ENCODE measurements at places on chromosomes 12 and 14.

- DNase-seq = no peak
Measured at GRCh38 chr14:56862836-56863235, 52.6 kb upstream of the OTX2 start.

- DNase-seq = no peak
Measured at GRCh38 chr12:95151406-95151805, 65.9 kb downstream of the FGD6 start.

GRCh38 chr12:106917503-106917902 lies 38.2 kb upstream of the TMEM263 start:
- no peak for DNase-seq

DNA sequence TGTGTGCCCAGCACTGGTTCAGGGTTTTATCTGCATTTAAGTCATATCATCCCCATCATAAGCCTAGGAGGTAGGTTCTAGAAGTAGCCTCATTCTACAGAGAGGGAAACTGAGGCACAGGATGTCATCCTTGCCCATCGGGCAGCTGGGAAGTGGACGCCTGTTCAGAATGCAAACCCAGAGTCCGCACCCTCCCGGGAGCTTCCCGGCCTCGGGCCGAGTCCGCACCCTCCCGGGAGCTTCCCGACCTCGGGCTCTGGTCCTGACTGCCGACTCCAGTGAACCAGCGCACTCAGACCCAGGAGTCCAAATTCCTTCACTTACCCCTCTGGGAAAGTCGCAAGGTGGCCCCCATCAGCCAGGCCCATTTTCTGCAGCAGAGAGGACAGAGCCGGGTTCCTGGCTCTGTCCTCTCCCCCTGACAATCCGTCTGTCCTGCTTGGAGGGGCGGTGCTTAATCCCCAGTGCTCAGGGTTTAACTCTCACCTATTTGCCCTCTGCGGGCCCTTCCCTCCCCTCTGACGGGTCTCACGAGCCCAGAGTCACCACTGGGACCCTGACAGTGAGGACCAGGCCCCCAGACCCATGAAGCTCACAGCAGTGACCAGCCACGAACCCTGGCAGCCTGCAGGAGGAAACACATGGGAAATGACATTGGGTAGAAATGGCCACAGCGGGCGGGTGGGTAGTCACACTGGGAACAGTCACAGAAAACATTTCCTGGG lies 141.9 kb downstream of the PIWIL1 start:
- no peak for DNase-seq

DNA sequence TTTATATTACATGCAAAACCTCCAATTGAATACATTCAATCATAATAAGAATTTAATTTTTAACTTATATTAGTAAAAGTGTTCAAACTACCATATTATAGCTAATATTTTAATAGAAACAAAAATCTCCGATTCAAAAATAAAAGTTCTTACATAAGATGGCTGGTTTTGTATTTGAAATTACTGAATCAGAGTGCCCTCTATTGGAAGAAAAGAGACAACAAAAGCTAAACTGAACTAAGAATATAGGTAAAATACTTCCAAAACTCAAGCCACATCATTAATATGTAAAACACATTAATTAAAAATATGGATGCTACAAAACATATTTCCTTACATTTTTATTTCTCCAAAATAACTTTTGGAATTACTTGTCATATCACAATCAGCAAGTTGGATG lies 120.3 kb downstream of the GARIN6 start:
- DNase-seq = no peak

DNA sequence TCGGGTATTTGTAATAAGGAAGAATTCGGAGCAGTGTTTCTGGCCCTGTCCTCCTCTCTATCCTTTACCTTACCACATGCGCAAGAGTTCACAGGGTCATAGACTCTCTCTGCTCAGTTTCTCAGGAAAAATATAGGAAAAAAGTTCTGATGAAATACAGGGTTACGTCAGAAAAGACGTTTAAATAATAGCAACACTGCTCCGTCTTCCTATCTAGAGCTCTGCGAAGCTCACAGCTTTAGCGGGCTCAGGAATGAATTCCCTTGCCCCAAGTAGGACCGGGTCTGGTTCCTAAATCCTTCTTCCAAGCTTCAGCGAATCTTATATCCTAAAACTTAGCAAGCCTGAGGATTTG lies 365 bp downstream of the CCDC59 start:
- DNase-seq = no peak

Data from neuronal stem cell (in vitro differentiated cells).